Activated CD4-positive, alpha-beta T cell treated with anti-CD3 and anti-CD28 coated beads for 48 hours (primary cell): ENCODE measurements at places on chromosomes 3 and 15.

GRCh38 chr3:37308247-37308646 lies 133.9 kb upstream of the LRRFIP2 start:
- DNase-seq: no peak

GRCh38 chr3:66165660-66166059 lies 55.1 kb upstream of the SLC25A26 start:
- no peak for DNase-seq

GRCh38 chr15:48300038-48300437 lies 31.2 kb upstream of the DUT start:
- DNase-seq: no peak

DNA sequence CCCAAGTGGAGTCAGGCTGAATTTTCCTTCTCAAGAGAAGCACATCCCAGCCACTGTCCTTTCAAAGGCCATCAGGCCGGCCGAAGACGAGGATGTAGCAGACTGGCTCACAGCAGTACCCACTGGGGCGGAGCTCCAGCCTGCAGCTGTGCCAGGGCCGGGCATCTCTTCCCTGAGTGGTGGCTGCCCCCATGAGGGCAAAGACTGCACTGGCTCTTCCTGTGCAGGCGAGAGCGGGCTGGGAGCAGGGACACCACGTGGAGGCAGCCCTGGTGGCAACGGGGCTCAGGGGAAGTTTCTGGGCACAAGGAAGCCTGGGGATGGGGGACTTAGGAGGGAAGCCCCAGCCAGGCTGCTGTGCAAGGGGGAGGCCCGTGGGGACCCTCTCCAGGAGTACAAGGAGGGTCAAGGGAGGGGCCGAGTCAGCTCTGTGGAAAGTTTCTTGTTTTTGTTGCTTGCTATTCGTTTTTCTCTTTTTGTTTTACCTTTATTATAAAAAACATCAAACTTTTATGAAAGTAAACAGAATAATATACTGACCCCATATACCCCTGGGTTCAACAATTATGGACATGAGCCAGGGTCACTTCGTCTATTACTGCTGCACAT lies 66.1 kb downstream of the RPN1 start:
- peak; percentile 75 for DNase-seq

DNA sequence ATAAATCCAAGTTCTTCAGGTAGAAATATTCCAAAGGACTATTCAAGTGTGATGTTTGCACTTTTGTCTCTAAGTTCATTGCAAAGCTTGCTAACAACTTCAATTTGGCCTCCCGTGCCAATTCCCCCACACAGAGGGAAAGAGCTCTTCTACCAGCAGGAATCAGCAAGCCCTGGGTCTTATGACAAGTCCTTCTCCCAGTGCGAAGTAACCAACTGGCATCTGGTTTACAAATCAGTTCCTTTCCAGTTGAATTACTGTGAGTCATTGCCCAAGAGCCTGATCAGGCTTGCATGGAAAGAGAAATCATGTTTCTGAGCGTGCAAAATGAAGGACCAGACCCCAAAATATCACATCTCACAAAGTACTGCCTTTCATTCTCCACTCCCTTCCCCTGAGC lies 62.7 kb upstream of the SLCO3A1 start:
- no peak for DNase-seq

- no peak for DNase-seq
Observed at GRCh38 chr3:97810779-97811390, 10.9 kb upstream of the CRYBG3 start.

GRCh38 chr3:103919327-103919726 lies 1447.4 kb upstream of the ALCAM start:
- no peak for DNase-seq

- DNase-seq: no peak
Observed at GRCh38 chr15:63369296-63369695, 12.3 kb downstream of the CA12 start.

- DNase-seq: no peak
Observed at GRCh38 chr15:80309769-80310384, 57.9 kb upstream of the CTXND1 start.

GRCh38 chr3:57026944-57027343 lies 33.5 kb upstream of the SPATA12 start:
- no peak for DNase-seq

GRCh38 chr3:149886957-149887356 lies 73.9 kb downstream of the RNF13 start:
- no peak for DNase-seq

DNA sequence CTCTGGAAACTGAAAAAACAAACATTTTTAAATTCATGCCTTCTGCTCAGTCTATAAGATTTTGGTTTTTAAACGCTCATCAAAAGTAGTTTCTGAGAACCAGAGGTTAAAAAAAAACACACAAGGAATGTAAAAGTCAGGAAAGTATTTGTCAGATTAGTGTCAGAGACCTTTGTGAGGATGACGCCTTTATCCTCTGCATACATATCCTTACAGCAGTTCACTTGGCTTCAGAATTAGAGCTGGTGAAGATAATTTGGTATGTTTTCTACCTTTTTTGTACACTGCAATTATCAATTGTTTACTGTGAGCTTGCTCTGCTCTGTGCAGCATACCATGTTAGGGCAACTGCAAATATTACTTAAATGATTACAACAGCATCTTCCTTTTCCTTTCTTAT lies 8.3 kb downstream of the PRTG start:
- DNase-seq: no peak

- peak; percentile 9 for DNase-seq
Observed at GRCh38 chr3:134406331-134407238, 32.3 kb upstream of the AMOTL2 start.

DNA sequence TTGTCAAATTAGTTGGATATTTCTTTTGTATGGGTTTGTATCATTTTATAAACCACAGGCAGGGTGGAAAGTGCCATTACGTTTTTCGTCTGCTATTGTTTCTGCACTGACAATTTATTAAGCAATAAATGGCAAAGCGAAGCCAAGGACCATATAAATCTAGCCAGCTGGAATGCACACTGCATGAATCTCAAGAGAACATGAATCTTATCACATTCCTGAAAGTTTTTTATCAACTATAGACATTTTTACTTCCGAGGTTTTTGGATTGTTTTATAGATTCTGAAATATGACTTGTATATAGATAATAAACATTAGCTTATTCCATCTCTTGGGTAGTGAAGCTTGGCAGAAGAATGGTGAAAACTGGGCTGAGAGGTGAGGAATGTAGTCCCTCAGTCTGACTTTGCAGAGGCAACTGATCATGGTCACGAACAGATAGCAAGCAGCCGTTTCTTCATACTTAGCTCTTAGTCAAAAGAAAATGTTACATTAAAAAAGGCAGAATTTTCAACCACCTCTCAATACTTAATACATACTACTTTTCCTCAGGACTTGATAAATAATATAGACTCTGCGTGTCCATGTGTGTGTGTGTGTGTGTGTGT lies 102.7 kb downstream of the OSBPL10 start:
- DNase-seq: no peak

DNA sequence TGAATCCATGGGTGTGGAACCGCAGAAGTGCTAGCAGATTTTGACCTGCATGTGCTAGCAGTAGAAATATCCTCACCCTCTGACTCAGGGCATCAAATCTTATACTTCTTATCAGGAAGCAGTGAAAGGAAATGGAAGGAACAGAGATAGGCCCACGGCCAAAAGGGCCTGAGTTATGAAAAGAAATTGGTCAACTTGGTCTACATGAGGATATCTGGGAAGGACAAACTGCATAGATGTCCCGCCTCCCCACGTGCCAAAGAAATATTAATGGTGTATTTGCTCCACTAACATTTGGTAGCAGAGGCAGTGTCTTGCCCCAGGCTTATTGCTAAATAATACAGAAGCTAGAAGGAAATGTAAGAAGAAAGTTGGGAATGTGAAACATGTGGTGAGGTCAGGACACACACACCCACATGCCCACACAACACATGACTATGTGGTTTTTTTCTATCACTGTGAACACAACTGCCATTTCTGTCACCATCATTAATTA lies 93.6 kb upstream of the COL8A1 start:
- DNase-seq: no peak

DNA sequence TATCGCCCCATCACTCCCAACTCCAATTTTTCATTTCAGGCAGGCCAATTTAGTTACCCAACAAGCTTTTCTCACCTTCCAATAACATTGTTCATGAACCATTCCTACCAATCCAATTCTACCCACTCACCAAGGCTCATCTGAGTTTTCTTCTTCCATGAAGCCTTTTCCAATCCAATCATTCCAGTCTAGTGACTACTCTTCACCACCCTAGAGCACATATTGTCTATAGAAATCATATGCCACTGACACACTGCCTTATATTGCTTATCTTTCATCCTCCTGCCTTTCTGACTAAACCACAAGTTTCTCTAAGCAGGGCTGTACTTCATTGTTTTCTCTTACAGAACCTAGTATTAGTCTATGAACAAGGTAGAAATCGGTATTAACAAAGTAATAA lies 11.4 kb downstream of the CCDC14 start:
- DNase-seq: no peak

DNA sequence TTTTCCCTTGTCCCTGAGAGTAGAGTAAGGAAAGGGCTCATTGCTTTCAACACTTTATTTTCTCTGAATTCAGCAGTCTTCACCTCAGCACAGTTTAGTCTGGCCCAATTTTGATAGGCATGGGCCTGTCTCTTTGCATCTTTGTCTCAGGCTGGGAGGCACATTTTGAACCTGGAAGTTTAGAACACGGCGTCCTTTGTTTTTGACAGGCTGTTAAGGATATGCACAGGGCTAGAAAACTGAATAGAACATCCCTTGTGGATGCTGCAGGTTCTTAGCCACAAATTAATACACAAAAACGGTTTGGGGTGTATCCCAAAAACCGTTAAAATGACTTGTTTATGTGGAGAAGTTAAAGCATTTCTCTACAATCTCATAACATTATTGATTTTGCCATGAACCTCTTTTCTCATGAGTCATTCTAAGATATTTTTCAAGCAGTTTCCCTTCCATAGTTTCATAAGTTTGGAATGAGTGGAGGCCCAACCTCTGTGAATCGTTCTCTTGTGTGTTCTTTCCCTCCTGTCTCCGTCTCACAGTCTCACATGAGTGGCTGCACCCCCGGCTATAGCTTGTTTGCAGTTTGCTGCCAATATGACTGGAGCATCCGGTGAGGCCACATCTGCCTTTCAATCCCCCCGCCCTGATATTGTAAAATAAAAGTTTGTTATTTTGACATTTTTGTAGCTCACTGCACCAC lies 192.9 kb upstream of the EIF1B start:
- no peak for DNase-seq

DNA sequence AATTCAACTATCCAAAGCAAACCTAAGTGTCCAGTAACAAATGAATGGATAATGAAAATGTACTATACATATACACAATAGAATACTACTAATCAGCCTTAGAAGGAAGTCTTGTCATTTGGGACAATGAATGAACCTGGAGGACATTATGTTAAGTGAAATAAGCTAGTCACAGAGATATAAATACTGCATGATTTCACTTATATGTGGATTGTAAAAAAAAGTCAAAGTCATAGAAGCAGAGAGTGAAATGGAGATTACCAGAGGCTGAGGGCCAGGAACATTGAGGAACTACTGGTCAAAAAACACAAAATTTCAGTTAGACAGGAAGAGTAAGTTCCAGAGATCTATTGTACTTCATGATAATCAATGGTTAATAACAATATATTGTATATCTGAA lies 33.6 kb downstream of the MYO5A start:
- DNase-seq: no peak

- no peak for DNase-seq
Observed at GRCh38 chr3:110938629-110939028, 133.0 kb upstream of the NECTIN3 start.

DNA sequence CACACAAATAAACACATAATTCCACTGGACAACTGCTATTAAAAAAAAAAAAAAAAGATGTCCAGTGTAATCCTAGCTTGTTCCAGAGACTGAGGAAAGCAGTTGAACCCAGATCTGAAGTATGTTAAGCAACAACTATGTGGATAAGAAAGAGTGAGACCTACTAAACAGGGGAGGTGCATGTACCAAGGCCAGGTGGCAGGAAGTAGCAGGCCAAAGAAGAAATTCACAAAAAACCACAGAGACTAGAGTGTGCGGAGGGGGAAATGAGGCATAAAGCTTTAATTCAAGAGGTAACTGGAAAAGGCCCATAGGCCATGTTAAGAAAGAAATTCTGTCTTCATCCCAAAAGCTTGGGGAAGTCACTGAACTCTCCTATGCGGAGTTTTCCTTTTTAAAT lies 490.0 kb downstream of the NAALADL2 start:
- DNase-seq: no peak

GRCh38 chr15:53625260-53625659 lies 134.2 kb downstream of the WDR72 start:
- DNase-seq: no peak

DNA sequence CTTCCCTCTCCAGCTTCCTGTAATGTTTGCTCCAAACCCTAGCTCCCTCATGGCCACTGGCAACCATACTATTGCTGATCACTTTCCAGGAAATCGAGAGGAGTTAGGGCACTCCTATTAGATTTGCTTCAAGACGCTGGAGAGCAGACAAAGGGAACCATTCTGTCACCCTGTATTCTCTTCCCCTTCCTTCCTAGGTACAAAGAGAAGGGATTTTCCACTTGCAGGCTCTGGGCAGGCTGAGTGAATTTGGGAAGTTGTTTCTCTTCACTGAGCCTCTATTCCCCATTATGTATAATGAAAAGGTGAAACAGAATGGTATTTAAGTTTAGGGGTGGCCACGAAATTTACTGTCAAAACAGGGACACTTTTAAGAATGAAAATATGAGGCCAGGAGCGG lies 99.4 kb upstream of the LPP start:
- DNase-seq: no peak

- no peak for DNase-seq
Observed at GRCh38 chr15:55552926-55553325, 35.2 kb downstream of the PYGO1 start.

- no peak for DNase-seq
Observed at GRCh38 chr3:114700637-114701234, 406.9 kb downstream of the TIGIT start.

- DNase-seq: no peak
Observed at GRCh38 chr3:111284503-111285183, 213.0 kb downstream of the NECTIN3 start.

- no peak for DNase-seq
Observed at GRCh38 chr3:46124216-46125177, 83.6 kb downstream of the CCR1 start.

DNA sequence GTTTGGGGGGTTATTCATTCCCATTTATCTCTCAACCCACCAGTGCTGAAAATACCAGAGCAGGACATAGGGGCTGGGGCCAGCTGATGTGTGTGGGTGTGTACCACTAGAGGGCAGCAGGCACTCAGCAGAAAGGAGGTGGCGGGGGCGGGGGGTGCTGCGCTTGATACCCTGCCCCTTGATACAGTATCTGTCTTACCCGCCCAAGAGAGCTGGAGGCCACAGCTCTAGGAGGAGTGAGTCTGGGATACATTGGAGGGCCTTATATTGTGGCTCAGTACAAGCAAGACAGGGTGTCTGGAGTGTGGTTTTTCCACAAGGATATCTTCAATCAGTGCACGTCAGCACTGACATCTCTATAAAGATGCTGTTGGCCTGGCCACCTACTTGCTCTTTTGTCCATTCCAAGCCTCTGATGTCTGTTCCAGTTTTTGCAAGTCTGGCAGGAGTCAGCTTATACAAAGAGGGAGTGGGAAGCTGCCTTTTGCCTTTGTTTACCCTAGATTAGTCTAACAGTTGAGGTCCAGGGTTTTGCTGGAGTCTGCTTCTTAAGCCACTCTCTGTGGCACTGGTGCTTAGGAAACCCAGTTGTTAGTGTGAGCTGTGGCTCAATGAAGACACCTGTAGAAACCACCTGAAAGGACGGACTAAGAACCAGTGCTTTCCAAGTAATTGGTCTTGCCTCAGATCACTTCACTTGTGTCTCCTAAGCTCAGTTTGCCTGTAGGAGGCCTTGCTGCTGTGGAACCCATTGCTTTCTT lies 1.5 kb upstream of the RBM15B start:
- DNase-seq: peak; percentile 66

GRCh38 chr15:88704791-88705768 lies 66.3 kb downstream of the ISG20 start:
- DNase-seq: peak; percentile 5
